A549 treated with Hydrocortisone at 1 μM for 4 hours (cell line): ENCODE measurements at places on chromosomes 2 and 18. TPM values are rescaled to one million over a fixed set of nuclear protein-coding genes. Genes with fewer than 3 reads are reported as not detected.

The LINC00305 gene
- total RNA-seq, result not detected in 5 replicates

The IL18RAP gene
- total RNA-seq, result 0.03 to 0.09 TPM (median 0.06 TPM) in 4 of 5 replicates, not detected in the other

The CRYBA2 gene
- total RNA-seq, result not detected in 5 replicates

The NDC80 gene
- 10.7 to 14.3 TPM (median 13.6 TPM) in 5 replicates for total RNA-seq

The CYP27A1 gene
- 0.05 to 0.21 TPM (median 0.15 TPM) in 5 replicates for total RNA-seq

The DHRS9 gene
- 3.0 to 4.7 TPM (median 3.9 TPM) in 5 replicates for total RNA-seq
